Lower lobe of right lung (tissue), 2 donors: ENCODE measurements at places on chromosomes 16 and 17.

DNA sequence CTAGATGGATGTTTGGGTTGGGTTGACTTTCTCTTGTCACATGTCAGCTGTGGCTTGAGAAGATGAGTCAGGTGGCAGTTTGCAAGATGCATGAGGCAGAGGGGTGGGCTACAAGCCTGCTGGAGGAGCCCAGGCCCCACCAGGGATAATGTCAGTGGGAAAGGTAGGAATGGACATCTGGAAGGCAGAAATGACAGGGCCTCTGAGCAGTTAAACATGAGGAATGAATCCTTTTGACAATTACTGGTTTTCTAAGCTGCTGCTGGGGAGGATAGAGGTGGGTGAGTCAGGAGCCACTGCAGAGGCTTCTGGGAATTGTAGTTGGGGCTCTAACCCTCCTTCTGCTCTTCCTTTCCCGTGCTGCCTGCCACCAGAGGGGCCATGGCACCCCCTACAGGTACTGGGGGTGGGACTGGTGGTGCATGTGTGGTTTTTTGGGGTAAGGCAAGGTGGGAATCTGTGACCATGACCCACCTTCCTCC, 15.7 kb downstream of the SLC52A1 start:
- DNase-seq, result no peak

DNA sequence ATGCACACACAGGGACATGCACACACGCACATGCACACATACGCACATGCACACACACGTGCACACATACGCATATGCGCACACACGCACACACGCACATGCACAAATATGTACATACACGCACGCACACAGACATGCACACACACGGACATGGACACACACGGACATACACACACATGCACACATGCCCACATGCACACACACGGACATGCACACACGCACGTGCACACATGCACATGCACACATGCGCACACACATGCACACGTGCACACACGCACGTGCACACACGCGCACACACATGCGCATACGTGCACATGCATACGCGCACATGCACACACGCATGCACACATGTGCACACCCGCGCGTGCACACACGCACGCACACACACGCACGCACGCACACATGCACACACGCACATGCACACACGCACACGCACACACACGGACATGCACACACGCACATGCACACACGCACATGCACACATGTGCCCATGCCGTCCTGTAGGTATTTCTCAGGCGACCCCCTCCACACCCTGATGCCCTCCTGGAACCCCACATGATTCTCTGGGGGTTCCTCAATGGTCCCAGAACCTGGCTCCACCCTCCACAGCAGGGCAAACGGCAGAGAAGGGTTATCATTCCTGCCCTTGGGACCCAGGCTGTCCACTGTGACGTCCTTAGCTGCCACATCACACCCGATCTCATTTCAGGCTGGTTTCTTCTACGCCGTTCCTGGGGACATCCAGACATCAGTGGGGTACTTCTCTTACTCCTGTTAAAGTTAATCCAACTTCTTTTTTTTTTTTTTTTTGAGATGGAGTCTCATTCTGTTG, 9.6 kb upstream of the RBFOX3 start:
- peak; percentile 6 for DNase-seq

DNA sequence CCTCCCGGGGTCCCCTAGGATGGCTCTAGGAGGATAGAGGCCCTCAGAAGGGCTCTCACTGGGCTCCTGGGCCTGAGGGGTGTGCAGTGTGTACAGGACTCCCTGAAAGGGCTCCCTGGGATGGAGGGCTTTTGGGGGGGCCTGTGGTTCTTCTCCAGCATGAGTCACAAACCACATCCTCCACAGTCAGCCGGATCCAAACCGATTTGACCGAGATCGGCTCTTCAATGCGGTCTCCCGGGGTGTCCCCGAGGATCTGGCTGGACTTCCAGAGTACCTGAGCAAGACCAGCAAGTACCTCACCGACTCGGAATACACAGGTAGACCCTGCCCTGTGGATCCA, 4.5 kb downstream of the TRPV2 start:
- DNase-seq, result no peak

DNA sequence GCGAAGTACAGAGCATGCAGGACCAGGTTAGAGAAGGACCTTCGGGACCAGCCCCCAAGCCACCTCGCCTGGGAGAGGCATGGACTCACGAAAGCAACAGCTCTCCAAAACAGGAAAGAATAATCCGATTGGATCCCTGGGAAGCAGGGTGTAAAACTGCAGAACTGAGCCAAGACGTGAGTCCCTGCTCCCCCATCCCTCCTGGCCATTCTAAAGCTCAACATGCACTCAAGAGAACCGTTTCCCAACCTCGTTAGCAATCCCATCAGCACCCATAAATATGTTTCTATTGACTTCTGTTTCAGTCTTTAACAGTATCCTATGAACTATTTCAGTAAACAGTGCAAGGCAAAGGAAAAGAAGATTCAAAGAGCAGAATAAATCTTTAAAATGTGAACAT, 167.0 kb downstream of the COPRS start:
- no peak for DNase-seq

DNA sequence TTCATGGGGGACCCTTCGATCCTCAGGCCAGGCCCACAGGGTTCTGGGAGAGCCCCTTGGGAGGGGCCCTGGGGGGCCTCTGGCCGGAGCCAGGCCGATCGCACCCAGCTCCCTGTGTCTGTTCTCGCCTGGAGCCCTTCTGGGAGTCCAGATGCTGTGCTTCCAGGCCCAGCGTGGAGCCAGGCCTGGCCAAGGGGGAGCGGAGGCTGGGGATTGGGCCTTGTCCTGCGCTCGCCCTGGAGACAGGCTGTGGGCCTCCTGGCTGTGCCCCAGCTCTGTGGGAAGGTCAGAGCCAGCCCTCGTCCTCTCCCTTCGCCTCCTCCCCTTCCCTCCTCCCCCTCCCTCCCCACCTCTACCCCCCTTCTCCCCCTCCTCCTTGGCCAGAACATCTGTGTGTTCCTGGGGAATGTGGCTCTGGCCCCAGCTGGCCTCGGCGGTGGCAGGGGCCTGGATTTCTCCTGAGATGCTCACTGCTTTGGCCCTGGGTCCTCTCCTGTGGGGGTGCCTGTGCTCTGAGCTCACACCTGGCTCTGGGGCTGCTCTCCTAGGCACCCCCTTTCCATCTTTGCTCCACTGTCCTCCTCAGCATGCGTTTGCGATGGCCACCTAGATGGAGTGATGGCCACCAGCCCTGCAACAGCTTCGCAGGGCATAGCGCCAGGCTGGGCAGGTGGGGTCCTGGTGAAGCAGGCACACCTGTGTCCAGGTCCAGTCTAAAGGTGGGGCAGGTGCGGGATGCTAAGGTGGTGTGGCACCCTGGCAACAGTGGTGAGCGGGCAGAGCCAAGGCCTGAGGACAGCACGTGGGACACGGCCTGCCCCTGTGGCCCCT, 90.6 kb upstream of the CIBAR2 start:
- DNase-seq, result peak; percentile 60

DNA sequence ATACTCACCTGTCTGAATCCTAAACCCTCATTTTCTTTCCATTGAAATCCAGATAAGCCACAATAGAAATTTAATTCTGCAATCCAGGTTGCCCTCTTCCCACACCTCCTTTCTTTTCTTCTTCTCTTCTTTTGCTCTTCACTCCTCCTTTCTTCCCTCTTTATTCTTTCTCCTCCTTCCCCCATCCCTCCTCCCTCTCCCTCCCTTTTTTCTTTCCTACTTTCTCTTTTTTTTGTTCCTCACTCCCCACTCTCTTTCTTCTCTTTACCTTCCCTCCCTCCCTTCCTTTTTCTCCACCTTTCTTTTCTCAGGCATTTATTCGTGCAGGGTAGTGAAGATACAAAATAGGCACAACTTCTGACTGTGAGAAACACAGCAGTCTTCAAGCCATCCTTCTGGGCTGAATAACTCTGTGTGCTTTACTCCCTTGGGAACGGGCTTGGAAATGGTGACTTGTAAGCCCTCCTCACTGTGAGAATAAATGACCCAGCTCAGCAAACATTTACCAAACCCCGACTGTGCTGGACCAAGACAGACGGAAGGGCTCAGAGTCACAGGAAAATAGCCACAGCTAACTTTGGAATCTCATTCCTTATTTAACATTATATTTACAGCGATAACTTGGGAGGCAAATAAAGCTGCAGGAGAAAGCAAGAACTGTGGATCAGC, 140.8 kb downstream of the HAPSTR1 start:
- no peak for DNase-seq

DNA sequence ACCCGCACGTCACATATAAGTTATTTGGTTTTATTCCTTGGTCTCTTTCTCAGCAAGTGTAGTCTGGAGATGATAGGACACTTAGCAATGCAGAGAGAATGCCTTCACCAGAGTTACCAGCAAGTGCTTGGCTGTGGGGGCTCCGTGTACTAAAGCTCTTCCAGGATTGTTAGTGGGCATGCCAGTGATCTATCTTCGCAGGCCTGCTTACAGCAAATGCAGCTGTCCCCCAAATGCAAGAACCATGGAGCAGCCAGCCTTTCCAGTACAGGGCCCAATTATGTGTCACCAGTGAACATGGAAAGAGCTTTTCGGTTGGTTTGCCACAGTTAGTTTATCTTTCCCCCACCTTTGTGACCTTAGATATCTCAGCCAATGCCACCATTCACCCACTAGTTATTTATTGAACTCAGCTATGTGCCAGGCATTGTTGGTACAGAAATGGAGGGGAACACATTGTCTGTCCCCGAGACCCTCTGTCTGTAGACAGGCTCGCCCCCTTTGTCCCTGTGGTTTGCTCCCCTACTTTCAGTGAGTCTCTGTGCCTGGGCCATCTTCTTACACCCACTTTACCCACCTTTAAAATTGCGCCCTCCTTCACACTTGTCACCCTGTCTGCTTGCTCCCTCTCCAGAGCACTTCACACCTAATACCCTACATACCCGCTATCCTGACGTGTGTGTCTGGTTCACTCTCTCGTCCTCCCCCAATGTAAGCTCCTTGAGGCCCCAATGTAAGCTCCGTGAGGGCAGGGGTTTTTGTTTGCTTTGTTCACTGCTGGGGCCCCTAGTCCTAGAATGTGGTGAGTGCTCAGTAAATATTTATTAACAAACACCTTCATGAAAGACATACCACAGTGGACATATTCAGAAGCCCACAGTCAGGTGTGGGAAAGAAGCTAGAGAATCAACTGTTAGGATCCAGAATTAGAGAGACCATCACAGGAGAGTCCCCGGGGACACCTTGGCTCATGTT, 13.3 kb downstream of the USP10 start:
- no peak for DNase-seq

DNA sequence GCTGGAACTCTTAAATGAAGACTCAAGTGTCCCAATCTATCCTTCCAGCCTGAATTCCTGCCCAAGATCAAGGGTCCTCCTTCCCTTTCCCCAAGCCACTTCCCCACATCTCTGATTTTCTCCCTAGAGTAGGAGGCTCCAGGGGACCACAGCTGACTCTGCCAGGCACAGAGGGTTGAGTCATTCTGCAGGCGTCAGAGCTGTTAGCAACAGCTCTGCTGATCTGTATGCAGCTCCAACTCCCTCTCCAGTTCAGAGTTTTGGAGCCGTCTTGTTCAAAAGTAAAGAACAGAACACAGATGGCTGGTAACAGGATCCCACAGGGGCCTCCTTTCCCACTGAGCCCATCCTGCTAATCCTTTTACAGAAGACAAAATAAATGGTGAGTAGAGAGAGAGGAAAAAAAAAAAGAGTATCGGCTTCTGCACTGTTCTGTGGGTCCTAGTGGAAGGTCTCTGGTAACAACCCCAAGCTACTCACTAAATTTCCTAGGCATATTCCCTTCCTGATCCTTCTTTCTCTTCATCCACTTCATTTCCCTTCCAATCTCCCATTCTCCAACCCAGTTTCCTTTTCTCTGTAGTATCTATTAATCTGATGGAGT, 13.4 kb upstream of the TAOK1 start:
- no peak for DNase-seq
